SW480 (cell line): ENCODE measurements at places on chromosomes 5 and 9.

GRCh38 chr9:100269656-100270055 is 83.1 kb downstream of the TEX10 start:
- no peak for DNase-seq

DNA sequence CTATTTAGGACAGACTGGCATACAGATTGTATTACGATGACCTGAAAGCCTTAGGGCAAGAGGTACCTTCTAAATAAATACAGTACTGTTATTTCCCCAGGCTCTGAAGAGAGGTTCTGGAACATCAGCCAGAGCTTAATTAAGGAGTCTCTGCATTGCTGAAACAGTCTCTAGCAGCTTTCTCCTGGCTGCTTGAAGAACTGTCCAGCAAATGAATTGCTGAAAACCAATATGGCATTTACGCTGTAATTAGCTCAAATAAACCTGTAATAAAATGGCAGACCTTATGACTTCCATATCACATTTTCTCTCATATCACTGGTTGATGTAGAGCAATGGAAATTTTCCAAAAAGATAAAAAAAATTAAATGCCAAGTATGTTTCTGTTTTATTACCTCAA is 636.3 kb downstream of the GABRG2 start:
- DNase-seq: no peak

DNA sequence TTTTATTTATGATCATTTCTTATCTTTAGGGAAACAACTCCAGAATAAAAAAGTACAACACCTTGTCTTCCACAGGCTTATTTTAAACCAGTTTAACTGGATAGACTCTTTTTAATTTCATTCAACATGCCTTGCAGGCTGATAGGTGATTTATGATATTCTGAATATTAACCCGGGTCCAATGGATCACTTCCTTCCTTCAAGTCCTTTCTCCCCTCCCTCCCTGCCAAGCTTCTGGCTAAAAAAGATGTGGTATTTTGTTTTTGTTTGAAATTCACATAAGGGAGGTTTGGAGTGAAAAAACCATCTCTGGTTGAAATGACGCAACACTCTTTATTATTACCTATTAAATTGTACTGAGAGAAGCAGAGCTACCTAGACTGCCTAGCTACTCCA is 265.3 kb downstream of the MLLT3 start:
- DNase-seq: no peak

DNA sequence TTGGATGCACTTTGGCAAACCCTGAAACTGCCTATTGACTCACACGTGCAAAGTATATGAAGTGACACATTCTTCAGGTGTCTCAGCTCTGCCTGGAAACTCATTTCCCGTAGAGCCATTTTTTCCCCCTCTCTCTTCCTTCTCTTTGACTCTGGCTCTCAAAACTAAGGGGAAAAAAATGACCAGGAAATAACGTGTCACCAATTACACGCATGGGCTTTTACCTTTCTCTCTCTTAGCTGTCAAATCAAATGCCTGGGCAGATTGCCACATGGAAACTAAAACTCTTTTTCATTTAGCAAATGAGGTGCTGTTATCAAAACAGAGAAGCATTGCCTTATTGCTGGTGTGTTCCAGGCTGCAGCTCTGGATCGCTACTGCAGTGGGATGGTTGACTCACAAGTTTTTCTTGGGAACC is 18.3 kb upstream of the IFNK start:
- no peak for DNase-seq

DNA sequence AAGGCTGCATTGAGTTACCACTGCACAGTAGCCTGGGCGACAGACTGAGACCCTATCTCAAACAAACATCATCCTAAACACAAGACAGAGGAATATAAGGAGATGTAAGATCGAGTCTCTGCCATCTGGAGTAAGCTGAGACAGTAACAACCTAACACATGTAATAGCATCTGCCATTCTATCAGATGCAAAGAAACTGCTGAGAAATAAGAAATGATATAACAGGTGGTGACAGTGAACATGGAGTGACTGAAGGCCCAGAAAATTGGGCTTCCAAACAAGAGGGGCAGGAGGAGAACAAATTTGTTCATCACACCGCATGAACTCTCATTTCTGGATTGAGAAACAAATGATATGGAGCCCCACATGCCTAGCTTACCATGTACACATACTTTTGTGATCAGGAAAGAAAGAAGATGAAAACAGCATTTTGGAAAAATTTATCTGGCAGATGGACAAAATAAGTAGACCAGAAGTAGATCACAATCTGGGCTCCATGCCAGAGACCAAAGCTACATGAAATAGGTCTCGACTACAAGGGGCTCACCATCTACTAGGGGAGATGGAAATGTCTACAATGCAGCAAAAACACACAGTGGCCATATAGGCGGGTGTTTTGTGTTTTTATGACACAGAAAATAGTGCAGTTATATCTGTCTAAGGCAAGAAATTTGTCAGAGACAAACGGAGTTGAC is 45.5 kb downstream of the ECPAS start:
- no peak for DNase-seq

- DNase-seq: no peak
Observed at GRCh38 chr9:117307701-117308100, 107.2 kb downstream of the ASTN2 start.

DNA sequence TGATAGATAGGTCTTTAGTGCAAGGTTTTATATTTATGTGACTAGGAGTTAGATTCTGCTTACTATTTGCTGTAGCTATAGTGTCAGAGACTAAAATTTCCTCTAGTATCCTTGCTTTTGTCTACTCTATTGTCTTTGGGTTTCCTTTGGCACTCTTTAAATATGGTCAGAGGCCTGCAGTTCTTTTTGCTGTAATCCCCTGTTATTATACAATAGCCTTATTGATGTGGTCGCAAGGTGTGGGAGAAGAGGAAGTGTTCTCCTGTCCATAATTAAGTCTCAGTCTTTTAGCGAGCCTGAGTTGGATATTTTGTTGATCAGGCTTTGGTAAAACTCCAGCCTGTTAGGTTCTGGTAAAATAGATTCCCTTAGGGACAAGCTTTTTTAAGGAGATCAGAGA is 34.9 kb downstream of the LURAP1L start:
- peak; percentile 73 for DNase-seq

DNA sequence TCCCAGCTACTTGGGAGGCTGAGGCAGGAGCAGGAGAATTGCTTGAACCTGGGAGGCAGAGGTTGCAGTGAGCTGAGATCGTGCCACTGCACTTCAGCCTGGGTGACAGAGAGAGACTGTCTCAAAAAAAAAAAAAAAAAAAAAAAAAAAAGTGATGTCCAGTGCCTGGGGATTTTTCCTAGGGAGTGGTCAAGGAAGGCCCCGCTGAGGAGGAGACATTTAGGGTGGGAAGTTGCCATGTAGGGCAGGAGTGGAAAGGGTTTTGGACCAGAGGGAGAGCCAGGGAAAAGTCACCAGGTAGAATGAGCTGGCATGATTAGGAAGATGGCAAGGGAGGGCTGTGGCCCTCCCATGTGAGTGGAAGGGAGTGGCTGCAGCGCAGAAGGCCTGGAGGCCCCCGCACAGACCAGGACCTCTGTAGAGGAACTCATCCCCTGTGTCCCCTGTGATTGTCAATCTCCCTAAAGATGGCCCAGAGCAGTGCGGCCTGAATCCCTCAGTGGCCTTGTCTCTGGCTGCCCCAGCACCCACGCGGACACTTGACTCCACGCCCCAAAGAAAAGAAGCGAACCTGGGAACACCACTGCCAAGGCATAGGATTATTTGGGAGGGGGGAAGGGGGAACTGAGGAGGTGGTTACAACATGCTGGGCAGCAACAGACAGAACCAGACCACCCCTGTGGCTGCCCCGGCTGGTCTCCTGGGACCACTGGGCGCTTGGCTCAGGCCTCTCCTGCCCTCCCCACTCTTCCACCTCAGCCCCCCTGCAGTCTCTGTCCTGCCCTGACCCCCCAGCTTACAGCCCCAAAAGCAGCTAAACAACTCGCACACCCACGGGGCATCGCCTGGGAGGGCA is 2.6 kb upstream of the SQSTM1 start:
- peak; percentile 56 for DNase-seq

- no peak for DNase-seq
Observed at GRCh38 chr5:83665631-83666030, 55.0 kb downstream of the HAPLN1 start.

GRCh38 chr5:122972877-122973276 is 63.6 kb downstream of the PPIC start:
- no peak for DNase-seq

DNA sequence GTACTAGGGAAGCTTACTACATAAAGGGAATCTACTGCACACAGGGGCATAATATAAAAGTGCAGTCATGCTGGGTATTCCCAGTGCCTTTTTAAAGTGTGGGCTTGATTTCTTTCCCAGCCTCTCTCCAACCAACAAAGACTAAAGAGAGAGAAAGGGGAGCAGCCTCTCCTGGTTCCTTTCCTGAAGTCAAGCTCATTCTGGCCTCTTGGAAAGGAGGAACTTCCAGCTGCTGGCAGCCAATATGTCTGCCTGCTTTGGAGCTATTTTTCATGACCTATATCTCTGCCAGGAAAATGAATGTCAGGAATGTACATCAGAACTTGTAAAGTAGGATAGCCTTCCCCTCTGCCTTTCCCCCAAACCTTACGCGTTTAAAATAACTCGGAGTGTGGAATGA is 57.1 kb downstream of the RAB3C start:
- no peak for DNase-seq

DNA sequence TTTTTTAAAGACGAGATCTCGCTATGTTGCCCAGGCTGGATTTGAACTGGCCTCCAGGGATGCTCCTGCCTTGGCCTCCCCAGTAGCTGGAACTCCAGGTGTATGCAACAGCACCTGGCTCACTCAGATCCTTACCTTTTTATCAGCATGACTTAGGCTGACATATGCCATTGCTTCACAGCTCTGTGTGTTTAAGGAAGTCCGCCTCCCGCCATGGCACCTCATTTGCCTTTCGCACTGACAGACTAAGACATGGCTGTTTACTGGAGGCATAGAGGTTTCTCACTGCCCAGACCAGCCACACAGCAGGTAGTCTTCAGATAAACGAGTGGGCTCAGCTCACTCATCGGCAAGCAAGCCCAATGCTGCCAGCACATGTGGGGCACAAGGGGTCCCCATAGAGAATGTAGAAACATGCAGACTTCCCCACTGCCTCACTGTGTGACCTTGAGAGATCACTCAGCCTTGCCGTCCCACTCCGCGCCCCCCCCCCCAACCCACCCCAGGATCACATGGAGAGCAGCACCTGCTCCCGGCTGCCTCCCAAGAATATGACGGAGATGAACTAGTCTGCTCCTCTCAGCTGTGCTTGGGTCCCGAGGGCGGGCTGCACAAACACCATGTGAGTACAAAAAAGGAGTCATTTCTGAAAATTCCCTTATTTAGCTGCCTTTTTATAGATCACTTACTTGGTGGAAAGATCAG is 62.8 kb downstream of the DCP2 start:
- DNase-seq: no peak

DNA sequence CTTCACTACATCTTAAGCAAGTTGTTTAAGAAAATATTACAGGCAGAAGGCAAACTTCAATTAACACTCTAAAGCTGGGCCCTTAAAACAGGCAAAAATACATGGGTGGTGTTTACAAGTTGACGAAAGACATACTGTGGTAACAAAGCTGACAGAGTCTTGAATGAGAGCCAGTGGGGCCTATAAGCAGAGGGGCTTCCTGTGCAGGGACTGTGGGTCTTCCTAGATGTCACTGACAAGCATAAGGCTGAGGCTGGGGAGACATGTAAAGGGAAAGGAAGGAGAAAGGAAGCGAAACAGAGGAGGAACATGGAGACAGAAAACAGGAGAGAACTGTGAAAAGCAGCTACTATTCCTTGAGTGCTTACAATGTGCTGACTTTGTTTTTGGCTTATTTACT is 308.0 kb upstream of the RPS23 start:
- no peak for DNase-seq

- DNase-seq: no peak
Observed at GRCh38 chr5:179404321-179405053, 59.2 kb upstream of the ADAMTS2 start.

GRCh38 chr9:110357505-110357904 is 19.8 kb upstream of the TXNDC8 start:
- DNase-seq: no peak

DNA sequence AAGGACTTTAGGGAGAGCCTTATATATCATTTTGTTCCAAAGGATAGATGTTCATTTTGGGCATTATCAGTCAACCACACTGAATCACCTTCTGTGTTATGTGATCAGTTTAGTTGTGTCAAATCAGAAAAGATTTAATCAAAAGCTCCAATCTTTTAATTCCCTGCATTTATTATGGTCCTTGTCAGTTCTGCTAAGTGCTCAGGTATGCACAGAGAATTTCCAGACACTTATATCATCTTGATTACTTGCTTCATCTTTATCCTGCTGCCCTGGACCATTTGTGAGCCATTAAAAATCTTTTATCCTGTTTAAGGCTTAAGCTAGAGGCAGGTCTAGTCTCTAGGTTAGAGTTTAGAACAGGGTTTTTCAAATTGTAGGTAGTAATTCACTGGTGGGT is 179.1 kb downstream of the CWC27 start:
- DNase-seq: no peak
